ENCODE measurements at places on chromosomes 6 and 20. TPM values are rescaled to one million over a fixed set of nuclear protein-coding genes. Genes with fewer than 3 reads are reported as not detected.

GRCh38 chr6:149830731-149831307 lies 33.3 kb downstream of the LRP11 start:
- DNase-seq, result no peak

Gene FAM184A
- total RNA-seq, result 0.43 TPM

GRCh38 chr20:23152308-23152892 lies 66.3 kb upstream of the CD93 start:
- DNase-seq, result no peak

GRCh38 chr20:49646528-49646927 lies 67.2 kb downstream of the B4GALT5 start:
- no peak for DNase-seq

GRCh38 chr20:57573894-57574293 lies 13.0 kb downstream of the PCK1 start:
- DNase-seq, result no peak

Measured in natural killer cell treated with Interleukin-12 subunit alpha and Interleukin-12 subunit beta and Interleukin-15 and Interleukin-18, amount 100 ng/mL, for 72 hours (primary cell).